ENCODE measurements at places on chromosomes 13 and 19. TPM values are rescaled to one million over a fixed set of nuclear protein-coding genes. Genes with fewer than 3 reads are reported as not detected.

ONECUT3 gene
- total RNA-seq, result not detected

- DNase-seq, result no peak
Observed at GRCh38 chr13:28282451-28282850, 144.1 kb downstream of the PAN3 start.

DNA sequence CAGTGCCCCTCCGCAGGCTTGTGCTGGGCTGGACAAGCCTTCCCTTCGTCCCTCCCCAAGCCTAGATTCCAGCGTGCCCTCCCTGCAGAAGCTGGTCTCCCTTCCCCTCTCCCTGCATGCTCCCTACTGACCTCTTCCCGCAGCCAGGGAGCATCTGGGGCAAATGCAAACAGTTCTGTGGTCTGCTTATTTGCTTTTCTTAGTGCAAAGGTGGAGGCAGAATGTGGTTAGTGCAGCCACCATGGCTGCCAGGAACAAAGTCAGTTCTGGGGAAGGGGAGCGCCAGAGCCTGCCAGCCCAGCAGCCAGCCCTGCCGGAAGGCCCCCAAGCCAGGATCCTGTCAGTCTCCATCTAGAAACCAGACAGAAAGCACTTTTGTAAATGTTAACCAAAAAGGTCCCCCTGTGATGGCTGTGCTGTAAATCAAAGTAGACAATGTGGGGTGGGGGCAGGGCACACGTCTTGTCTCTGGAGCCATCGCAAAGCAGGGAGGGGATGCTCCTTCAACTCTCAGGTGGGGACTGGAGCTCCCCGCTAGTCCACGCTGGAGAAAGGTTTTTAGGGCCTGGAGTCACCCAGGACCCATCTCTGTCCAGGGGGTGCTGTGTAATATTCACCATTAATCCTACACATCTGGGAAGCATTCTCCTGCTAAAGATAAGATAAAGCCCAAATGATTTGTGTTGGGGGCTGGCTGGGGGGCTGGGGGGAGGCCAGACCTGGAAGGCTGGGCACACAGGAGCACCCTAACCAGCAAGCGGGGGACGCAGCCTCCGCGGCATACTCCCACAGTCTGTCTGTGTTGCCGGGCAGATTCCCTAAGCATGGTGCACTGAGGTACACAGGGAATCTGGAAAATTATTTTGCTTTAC, 30.9 kb downstream of the SERP2 start:
- DNase-seq, result no peak

DNA sequence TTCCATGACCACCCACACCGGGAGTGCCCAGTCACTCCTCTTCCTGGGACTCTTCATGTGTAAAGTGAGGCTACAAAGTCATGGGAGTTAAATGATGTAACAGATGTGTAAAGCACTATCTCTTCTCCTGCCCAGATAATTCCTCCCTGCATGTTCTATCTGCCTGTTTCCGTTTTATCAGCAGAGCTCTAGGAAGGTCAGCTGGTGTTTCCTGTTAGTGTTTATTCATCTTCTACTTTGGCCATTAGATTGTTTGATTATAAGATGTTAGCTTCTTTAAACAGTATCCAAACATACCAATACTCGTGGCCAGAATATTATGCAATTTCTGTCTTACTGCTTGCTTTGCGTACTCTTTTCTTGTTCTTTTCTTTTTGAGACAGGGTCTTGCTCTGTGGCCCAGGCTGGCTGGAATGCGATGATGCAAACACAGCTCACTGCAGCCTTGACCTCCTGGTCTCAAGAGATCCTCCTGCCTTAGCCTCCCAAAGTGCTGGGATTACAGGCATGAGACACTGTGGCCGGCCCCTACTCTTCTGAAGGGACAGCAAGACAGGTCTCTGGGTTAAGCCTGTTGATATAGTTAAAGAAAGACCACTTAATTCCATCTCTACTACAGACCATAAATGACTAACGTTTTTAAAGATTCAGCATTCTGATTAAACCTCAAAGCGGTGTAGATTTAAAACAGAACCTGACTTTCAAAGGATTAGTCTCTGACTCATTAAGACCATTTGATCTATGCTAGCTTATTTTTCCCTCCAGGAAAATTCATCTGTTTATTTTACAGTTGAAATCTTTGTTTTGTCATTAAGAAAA, 97.4 kb upstream of the AKAP11 start:
- no peak for DNase-seq

ATP4B gene
- total RNA-seq, result not detected

DNA sequence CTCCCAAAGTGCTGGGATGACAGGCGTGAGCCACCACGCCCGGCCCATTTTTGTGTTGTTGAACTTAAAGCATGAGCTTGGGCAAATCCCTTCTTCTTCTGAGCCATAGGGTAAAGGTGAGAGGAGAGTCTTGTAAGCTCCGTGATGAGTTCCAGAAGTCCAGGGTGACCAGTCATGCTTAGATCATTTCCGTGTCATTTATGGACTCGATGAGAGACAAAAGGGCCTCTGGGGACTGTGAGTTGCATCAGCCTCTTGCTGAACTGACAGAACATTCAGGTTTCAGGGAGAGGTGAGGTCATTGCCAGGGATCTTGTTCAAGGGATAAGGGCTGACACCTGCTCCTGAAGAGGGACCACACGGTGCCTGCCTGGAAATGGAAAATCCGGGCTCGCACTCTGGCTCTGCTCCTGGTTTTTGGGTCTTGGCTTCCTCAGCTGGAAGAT, 53.6 kb downstream of the GADD45B start:
- no peak for DNase-seq

KASH5 gene
- total RNA-seq, result 0.86 TPM

- no peak for DNase-seq
Observed at GRCh38 chr13:106651442-106651841, 83.5 kb upstream of the ARGLU1 start.

DNA sequence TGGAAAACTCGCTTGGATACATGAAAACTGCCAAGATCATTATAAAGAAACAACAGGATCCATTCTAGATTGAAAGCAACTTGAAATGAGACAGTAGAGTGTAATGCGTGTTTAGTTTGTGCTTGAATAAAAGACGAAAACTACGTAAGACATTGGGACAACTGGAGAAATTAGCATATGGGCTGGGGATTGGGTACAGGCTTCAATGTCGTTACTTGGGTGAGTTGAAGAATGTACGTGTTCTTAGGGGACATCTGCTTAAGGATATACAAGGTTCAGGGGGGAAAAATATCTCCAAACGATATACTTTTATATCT, 471 bp upstream of the ERVK3-1 start:
- DNase-seq, result no peak

- DNase-seq, result no peak
Observed at GRCh38 chr19:13937479-13938300, 527 bp downstream of the PODNL1 start.

- DNase-seq, result no peak
Observed at GRCh38 chr13:21338639-21339278, 120.3 kb downstream of the ZDHHC20 start.

- DNase-seq, result no peak
Observed at GRCh38 chr19:18594824-18595373, 6.3 kb downstream of the REX1BD start.

GRCh38 chr19:58361900-58362271, 665 bp downstream of the ZNF497 start:
- no peak for DNase-seq
